ENCODE measurements at places on chromosomes 4 and X. TPM values are rescaled to one million over a fixed set of nuclear protein-coding genes. Genes with fewer than 3 reads are reported as not detected.

STARD8 gene
- total RNA-seq, result 1.5 TPM

CPZ gene
- 44.5 TPM for total RNA-seq

UGT2B15 gene
- total RNA-seq, result not detected

ATP1B4 gene
- not detected for total RNA-seq

DNA sequence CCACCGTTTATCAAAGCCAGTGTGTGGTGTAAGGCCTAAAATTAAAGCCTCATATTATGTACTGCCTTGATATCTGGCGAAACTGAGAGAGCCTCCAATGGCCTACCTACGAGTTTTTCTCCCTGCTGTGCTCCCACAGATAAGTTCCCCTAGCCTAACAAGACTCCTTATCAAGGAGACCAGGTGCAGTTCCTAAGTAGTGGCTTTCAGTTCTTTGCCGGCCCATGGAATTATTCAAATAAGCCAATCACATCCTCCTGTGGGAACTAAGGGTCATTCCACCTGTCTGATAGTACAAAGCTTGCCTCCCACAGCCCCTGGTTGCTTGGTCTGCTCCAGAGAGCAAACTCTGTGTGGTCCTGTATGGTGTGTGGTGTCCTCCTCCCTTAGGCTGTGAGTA lies 99.8 kb upstream of the TEX13C start:
- no peak for DNase-seq

DNA sequence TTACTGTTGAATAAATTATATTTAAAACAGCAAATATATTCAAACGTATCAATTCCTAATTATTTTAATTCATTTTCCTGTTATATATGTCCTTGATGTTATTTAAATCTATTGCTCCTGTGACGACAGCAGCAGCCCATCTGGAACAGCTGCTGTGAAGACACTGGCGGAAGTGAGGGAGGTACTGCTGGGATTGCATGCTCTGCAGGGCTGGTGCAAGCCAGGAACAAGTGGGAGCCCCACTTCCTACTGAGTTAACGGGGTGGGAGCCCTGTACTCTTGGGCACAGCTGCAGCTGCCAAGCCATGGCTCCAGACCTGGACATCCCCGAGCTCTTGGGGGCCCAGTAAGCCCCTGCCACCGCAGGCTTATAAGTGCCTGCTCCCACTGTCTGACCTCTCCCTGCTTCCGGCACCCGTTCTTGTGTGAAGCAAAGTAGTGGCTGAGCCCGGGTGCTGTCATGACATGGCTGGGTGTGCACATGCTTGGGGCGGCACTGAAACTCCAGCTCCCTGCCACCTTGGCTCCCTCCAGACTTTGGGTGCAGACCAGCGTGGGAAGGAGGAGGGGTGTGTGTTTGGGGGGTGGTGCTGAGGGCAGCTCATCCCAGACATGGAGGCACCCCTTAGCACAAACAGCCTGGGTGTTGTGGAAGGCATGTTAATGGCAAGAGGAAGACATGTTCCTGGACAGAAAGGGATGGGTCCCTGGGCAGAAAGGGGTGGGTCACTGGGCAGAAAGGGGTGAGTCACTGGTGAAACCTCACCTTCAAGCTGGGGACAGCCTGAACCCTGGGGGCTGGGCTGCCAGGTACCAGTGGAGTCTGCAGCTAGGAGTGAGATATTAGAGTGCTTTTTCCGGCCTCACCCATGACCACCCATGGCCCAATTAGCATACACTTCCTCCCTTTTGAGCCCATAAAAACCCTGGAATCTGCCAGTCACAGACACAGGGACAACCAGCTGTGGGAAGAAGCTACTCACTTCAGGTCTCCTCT lies 1981.3 kb upstream of the IGFBP7 start:
- DNase-seq, result no peak

DNA sequence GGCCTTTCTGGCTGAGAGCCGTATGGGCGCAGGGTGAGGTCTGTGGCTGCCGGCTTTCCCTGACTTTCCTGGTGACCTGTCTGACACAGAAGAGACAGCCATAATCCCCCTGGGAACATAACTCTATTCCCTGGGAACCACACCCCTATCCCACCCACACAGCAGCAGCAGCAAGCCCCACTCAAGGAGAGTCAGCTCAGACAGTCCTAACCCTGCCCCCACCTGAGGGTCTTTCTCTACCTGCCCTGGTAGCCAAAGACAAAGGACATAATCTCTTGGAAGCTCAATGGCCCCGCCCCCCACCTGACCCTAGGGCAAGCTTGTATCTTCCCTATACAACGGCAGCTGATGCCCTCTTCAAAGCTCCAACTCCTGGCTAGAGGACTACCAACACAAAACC lies 74.6 kb downstream of the PABPC4L start:
- no peak for DNase-seq

DNA sequence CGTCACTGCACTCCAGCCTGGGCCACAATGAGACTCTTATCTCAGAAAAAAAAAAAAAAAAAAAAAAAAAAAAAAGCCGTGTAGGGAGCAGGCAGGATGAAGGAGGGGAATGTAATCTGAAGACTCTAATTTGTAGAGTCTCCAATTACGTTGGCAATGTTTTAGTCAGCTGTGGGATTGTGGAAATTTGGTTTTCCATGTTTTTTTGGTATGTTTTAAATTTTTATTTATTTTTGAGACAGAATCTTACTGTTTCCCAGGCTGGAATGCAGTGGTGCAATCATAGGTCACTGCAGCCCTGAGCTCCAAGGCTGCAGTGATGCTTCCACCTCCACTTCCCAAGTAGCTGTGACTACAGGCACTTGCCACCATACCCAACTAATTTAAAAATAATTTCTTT lies 56.5 kb downstream of the NSD2 start:
- DNase-seq, result no peak

DNA sequence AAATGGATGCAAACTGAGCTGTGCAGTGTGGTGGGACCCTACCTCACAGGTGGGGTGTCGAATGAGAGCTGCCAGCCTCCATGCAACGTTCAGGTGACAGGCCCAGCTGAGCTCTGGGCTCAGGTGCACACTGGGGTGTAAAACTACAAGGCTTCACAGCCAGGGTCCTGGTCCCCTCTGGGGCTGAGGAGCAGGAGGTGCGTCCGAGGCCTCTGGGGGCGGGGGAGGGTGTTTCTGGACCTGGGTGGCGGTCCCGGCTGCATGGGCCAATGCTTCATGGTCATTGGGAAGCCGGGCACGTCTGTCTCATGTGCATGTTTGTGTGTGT lies 26.5 kb upstream of the SORCS2 start:
- peak; percentile 57 for DNase-seq

DNA sequence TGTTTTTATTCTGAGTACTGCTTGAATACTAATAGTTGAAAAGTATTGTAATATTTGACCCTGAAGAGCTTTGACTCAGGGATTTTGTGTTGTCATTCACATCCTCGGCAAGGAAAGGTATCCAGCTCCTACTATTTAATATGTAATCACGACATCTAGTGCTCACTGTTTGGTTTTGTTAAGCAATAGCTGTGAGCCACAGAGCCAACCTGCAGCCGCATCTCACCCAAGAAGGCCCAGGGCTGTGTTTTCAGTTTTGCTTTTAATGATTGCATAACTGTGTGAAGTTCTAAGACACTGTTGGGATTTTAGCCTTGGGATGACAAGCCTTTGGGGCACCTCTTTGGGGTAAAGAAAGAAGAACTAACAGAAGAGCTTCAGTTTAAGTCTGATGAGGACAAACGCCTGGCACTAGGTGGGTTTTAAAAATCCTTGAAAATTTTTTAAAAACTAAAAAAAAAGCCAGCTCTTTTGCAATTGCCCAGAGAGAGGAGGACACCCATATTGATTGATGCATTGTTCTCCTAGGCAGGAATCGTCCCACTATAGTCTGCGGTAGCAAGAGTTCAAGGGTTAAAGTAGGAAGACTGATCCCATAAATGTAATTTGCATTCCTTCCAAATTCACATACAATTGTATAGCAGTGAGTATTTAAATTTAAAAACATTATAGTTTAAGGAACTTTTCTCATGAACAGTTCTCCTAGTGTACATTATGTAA lies 157.8 kb downstream of the RELL1 start:
- peak; percentile 10 for DNase-seq

GRCh38 chr4:1258457-1258856 lies 9.5 kb upstream of the CTBP1 start:
- DNase-seq, result no peak

- DNase-seq, result no peak
Observed at GRCh38 chr4:6983544-6984142, 59.5 kb upstream of the TADA2B start.

DNA sequence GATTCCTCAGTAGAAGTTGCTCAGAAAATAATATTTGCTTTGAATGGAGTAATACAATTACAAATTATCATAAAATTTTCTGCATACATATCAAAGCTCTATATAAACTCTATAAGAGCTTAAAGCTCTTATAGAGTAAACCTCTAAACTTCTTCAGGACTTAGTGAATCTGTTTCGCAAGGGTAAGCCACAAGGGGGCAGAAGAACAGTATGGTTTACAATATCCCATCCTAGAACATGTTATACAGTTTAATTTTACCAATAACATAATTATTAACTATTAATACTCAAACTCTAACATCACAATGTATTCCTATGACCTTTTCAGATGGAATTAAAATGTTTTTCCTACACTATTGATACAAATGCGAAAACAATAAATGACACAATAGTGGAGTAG lies 33.8 kb upstream of the SPANXN1 start:
- DNase-seq, result no peak

Measured in osteoblast (primary cell).